Stimulated activated CD4-positive, alpha-beta T cell treated with anti-CD3 and anti-CD28 coated beads, TNF-alpha, amount 100 ng/mL, for 1 hour (primary cell): ENCODE measurements at places on chromosomes 2 and 18.

- no peak for DNase-seq
These were observed 3.0 kb upstream of the ASB1 start for GRCh38 chr2:238423561-238424312.

DNA sequence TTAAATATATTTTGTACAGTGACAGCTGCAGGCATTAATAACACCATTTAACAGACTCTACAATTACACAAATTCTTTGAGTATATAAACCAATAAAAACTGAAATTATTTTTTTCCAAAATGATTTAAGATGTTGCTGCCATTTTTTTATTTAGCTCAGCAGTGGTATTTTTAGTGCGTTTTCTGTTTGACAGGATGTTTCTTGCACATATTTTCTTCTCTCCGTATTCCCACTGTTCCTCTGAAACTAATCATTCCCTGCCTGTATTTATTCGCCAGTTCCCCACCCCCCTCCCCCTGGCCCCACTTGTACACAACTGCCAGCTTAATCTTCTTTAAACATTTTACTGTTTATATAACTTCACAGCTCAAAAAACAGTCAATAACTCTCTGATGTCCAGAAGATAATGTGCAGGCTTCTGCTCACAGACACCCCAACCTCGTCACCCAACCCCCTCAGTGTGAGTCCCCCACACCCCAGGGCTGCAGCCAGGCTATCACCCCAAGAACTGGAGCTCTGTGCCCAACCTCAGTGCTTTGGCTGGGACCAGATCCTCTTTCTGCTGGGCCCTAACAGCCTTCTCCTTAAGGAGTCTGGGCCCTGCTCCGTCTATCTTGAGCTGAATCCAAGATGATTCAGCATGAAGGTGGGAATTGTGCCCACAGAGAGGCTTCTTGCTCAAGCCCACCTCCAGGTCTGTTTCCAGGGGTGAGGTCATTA lies 41.6 kb upstream of the MAP4K4 start:
- DNase-seq: no peak

DNA sequence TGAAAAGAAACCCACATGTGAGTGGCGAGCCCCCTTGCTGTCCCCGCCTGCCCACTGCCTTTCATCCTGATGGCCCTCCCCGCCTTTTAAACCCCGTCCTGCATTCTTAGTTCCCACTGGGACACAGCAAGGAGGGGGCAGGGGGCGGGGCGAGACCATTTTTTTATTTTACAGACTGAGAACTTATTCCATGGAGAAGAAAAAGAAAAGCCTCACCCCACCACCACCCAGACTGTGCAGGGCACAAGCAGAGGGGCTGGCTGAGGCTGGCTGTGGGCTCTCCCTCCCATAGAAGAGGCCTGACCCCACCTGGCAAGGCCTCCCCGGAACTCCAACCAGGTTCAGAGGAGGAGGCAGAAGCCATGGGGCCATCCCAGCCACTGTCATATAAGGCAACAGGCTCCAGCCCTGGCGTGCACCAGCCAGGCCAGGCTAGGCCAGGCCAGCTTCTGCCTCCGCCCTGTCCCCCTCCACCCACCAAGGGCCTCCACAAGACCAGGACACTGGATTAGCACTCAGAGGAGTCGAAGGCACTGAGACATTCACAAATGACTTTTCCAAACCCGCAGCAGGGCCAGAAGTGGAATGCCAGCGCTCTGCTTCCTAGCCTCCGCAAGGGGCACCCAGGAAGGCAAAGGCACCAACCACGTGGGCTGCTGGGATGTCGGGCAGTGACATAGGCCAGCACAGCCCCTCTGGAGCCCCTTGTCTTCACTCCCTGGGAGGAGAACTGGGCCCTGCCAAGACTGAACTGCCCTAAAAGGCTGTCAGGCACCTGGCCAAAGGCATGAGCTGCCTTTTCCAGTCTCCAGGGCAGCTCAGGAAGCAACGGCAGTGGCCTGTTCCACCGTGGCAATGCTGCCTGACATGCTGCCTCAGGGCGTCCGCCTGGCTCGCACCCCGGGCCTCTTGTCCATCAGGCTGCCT lies 37.5 kb upstream of the SEMA4C start:
- no peak for DNase-seq

DNA sequence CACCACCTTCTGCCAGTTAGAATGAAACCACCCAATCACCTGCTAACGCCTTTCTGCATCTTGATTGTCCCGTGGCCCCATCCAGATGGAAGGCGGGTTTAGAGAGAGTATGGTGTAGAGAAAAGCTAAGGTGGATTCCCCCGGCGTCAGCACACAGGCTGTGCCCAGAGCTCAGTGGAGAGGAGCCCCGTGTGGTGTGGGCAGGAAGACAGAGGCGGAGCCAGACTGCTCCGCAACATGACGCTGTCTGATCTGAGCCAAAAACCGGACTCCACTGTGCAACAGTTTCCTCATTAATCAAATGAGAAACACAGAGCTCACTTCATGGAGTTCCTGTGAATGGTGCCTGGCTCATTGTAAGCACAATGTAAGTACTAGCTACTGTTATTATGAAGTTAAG lies 448.1 kb upstream of the SMIM21 start:
- DNase-seq: no peak

GRCh38 chr18:35267161-35267651 lies 22.8 kb downstream of the ZSCAN30 start:
- DNase-seq: peak; percentile 61

- DNase-seq: no peak
These were observed 10.9 kb upstream of the CDH20 start for GRCh38 chr18:61322265-61322873.

- no peak for DNase-seq
These were observed 118.5 kb downstream of the BAZ2B start for GRCh38 chr2:159497847-159498246.

GRCh38 chr2:26607698-26608097 lies 33.5 kb downstream of the CIB4 start:
- DNase-seq: no peak

DNA sequence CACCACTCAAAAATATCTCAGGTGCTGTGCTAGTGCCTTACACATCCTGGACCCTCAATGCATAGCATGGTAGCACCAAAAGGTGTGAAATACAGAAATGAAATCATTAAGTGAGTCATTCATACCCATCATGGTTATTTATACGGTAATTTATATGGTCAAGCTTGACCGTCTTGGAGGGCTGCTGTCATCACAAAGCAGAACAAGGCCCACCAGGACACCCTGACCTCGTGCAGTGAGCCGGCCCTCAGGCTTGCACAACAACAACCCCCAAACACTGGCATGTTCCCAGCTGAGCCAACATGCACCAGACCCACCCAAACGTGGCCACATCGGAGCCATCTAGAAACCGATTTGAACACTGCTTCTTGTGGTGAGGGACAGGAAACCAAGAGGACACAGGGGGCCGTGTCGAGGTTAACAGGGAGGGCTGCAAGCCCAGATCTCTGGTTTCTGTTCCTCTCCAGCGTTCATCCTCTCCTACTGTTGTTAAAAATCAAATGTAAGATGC lies 378.5 kb upstream of the ID2 start:
- peak; percentile 19 for DNase-seq

DNA sequence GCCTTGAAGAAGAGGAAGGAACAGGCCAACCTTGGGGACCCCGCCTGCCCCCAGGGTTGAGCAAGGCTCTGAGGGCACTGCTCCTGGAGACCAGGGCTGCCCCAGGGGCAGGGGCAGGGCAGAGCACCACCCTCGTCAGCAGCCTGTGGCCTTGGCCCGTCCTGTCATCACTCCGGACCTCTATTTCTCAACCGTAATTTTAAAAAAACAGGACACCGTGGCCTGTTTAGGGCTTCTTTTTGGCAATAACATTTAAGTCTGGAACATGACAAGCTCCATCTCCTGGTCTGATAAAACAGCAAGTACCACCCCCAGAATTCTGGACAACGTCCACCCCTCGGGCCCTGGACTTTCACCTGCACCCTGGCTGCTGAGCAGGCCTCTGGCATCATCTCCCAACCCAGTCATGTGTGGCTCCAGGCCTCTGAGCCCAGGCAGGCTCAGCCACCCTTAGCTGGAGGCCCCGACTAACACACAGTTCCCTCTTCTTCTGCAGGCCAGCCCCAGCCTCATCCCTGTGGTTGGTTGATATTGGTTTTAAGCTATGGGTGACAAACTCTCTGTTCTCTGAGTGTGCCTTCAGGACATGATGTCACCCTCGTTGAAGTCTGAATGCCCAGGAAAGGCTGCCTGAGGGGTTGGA lies 22.6 kb upstream of the ID2 start:
- no peak for DNase-seq

DNA sequence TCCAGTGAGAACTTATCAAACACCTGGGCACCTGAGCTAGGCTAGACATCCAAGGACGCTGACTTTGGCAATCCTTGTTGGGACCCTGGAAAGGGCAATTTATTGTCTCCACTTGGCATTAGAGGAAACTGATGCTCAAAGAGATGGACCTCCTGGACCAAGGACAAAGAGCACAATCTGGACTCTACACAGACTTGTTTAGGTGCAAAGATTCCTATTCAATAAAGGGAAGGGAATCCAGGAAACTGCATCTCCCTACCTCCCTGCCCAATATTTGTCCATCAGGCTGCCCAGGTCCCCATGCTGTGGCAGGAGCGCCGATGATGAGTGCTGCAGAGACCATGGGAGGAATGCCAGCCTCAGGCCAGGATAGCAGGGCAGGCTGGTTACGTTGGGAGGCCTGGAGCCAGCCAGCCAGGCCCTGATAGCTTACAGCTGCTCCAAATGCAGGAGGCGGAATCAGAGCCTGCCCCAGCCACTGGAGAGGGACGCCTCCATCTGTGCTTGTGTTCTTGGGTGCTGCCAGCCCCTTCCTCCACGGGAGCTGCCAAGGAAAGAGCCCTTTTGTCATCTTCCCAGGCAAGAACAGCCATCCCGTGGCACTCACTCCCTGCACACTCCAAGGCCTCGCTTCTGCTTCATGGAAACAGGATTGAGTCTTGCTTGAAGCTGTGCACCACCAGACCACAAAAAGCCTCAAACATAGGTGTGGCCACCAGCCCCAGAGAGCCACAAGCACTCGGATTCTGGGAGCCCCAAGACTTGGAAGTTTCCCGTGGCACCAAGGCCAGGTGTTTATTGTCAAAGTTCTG lies 60.0 kb downstream of the HS1BP3 start:
- no peak for DNase-seq

DNA sequence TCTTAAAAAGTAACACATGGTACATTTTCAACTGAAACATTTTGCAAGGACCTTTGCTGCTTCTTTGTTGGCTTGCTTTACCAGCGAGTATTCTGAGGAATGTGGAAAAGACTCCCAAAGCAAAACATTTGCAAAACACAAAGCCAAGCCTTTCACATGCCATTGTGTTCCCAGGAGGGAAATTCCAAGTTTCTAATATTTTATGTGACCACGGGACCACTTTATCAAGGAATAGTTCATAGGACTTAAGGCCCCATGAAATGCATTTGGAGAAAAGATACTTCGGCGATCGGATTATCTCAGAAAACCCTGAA lies 26.2 kb downstream of the CYP27C1 start:
- DNase-seq: no peak

DNA sequence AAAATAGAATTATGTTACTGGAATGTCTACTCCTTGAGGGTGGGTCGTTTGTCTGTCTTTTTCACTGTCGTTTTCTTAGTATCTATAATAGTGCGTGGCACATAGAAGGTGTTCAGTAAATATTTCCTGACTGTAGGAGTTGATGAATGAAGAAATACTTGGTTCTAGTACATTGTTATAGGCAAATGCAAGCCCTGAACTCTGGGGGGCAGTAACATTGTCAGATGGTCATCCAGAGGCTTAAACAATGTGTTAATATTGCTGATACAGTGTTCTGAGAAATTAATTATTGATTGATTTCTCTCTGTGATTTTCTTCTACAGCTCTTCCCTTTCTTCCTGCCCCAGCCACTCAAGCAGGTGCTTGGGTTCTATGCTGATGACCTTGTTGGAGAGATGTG lies 24.4 kb upstream of the THOC1 start:
- DNase-seq: no peak

GRCh38 chr2:77552956-77553355 lies 30.8 kb upstream of the LRRTM4 start:
- DNase-seq: no peak

DNA sequence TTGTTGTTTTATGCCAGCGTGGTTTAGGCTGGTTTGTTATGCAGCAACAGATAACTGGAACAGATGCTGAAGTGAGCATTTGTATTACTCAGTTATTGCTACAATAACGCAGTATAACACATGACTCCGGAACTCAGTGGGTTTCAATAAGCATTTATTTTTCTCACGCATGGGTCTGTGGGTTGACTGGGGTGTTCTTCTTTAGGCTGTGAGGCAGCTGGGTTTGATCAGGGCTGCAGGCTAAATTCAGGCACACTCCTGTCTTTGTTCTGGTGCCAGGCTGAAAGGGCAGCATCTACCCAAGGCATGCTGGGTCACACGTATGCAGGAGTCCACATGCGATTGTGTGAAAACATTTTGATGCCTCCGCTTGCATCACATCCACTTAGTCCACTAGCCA lies 3.8 kb upstream of the SLC1A4 start:
- no peak for DNase-seq

GRCh38 chr2:207987025-207987716 lies 38.2 kb downstream of the PLEKHM3 start:
- no peak for DNase-seq

GRCh38 chr18:3498698-3499471 lies 48.9 kb downstream of the TGIF1 start:
- no peak for DNase-seq

- no peak for DNase-seq
These were observed 46.5 kb downstream of the UNC50 start for GRCh38 chr2:98654699-98655495.

DNA sequence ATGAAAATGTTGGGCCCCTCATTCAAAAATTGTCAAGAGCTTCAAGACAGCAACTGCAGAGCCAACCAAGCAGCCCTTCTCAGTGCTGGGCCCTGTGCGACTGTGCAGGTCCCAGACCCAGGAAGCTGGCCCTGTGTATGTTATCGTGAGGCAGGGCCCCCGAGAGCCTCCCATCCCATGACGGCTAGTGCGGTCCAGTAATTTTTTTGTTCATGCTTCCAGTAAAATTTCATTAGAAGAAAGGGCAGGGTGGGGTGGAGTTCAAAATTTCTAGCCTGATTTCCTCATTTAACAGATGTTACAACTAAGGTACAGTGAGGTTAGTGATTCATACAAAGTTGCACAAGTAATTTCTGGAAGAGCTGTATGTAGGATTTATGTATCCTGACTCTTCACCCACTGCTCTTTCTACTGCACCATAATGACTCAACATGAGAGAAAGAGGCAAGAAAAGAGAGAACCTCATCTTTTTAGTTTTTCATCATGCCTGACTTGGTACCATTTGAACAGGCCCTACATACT lies 105.5 kb downstream of the ZEB2 start:
- DNase-seq: no peak

DNA sequence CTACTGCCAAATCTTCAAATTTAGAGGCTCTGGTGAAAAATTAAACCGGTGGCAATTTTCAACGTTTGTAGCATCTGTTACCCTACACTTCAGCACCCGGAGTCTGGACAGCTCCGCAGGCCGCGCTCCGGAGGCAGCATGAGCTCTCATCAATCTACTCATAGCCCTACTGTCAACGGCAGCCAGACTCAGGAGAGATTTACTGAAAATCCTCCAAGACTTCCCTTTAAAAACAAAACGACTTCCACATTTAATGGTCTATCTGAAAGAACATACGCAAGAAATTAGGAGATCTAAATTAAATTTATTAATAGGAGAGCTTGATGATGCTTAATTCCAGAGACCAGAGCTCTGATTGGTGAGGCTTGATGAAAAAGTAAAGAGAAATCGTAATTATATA lies 970 bp upstream of the ADCYAP1 start:
- DNase-seq: no peak

GRCh38 chr2:153221087-153221486 lies 257.5 kb downstream of the RPRM start:
- DNase-seq: no peak
